ENCODE measurements at places on chromosomes 5 and 9.
A peak's percentile ranks its signal among the peaks of the same experiment; 100 is the strongest.

GRCh38 chr9:74985041-74985440, 32.3 kb upstream of the C9orf40 start:
- no peak for DNase-seq

DNA sequence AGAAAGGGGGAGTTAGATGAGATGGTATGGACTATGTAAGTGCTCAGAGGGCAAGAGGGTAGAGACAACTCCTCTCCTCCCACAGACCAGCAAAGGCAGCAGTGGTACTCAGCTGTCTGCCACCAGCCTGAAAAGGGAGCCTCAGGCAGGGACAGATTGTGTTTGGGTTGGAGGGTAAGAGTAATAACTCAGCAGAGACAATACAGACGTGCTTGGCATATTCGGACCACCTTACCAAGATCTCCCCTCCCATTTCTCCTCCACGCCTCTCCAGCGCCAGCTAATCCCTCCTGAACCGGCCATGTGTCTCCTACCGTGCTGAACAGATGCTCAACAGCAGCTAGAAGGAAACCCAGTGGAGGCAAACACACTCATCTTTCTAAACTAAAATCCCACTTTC, 180.8 kb downstream of the ASTN2 start:
- no peak for DNase-seq

DNA sequence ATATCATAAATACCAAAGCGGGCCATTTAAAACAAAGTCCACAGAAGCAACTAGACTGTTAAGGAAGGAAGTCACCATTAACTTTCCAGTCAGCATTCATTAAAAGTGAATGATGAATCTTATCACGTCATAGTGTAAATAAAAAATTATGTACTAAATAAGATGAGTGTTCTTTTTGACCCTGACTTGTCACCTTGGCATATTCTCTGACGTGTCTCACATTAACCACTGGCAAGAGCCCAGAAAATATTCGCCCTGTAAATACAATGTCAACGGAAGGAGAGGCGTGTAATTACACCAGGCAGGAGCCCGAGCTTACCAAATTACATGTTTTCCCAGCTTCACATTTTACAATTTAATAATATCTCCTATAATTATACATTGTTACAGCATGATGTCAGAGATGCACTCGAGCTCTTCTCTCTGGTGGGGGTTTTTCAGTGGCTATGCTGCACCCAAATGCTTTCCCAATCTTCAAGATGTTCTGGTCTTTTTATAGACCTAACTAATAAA, 29.3 kb upstream of the UBE2QL1 start:
- no peak for DNase-seq

DNA sequence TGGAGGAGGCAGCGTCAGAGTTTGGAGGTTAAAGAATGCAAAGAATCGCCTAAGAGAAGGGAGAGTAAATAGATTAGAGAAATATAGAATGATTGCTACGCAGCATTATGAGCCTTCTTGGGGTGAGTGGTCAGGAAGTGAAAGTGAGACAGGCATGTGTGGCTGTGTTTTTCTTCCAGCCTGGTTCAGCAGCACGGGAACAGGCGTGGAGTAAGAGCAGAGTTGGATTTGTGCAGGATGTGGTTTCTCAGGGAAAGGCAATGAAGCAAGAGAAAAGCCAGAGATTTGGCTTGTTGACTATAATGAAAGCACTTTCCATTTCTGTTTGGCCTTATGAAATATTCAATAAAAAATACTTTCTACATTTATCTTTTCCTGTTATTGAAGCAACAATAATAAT, 34.3 kb upstream of the FRMD3 start:
- no peak for DNase-seq

DNA sequence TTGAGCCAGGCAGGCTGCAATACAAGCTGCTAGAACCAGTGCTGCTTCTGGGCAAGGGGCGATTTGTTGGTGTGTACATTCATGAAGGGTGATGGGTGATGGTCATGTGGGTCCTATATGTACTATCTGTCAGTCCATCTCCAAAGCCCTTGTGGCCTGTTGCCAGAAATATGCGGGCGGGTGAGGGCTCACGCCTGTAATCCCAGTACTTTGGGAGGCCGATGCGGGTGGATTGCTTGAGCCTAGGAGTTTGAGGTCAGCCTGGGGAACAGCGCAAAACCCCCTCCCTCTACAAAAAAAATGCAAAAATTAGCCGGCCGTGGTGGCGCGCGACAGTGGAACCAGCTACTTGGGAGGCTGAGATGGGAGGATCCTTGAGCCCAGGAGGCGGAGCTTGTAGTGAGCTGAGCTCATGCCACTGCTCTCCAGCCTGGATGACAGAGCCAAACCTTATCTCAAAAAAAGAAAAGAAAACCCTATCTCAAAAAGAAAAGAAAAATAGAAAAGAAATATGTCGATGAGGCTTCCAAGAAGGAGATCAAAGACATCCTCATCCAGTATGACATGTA, 45.0 kb upstream of the KLF4 start:
- DNase-seq = no peak

DNA sequence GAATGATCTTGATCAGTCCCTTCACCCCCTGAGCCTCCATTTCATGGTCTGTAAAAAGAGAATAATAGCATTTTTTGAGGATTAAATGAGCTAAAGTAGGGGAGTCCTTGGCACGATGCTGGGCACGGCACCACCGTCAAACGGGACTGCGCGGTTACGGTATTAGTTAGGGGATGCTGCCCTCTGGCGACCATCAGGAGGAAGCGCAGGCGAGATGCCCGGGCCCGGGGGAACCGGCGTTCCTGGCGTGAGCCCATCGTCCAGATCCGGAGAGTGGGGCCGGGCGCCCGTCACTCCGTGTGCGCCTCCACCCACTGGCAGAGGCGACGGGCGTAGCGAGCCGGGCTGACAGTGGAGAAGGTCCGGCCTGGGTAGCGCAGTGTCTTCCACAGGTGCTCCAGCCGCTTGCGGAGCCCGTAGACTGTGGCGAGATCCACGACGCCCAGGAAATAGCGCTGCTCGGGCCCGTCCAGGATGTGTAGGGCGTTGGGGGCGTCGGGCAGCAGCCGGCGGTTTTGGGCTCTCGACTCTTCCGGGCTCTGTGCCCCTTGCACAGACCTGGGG, 4.8 kb upstream of the ST6GALNAC4 start:
- peak; percentile 74 for DNase-seq

DNA sequence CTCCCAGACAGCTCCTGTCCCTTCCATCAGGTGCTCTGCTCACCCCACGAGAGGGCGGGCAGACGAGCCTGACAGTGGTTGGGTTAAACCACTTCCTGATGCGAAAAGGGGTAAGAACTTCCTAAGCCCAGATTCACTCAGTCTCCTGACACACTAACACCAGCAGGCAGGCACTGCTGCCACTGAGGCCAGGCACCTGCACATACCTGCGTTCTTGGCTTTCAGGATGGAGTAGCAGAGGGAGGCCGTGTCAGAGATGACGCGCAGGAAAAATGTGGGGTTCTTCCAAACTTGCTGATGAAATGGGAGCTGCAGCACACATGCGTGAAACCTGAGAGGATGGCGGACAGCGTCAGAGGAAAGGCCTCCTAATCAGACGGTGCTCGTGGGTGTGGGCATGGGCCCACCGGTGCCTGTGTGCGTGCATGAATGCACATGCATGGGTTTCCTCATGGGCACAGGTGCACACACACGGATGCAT, 29.9 kb downstream of the SLC6A18 start:
- DNase-seq = peak; percentile 14

GRCh38 chr9:93254061-93254481, 70.1 kb downstream of the WNK2 start:
- DNase-seq = peak; percentile 2

- no peak for DNase-seq
Measured at GRCh38 chr5:6029811-6030271, 348.5 kb downstream of the MED10 start.

- no peak for DNase-seq
Measured at GRCh38 chr5:6909901-6910300, 196.7 kb downstream of the TENT4A start.

DNA sequence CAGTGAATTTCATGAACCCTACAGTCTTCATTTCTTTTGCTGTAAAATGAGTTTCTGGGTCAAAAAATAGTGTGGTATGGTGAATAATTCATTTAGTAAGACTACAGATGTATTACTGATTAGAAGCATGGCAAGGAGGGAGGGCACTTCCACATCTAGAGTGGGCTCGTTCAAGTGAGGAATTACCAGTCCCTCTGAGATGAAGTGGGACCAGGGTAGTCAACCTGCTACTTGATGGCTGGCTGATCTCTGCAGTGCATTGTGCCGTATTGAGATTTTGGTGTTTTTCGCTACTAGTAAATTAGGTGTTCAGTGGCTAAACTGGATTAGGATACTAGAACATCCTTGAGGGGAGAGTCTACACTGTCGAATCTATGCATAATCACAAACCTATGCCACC, 10.8 kb downstream of the CDC37L1 start:
- no peak for DNase-seq

- no peak for DNase-seq
Measured at GRCh38 chr9:114003351-114003750, 74.7 kb downstream of the AMBP start.

GRCh38 chr5:167217097-167217743, 1074.2 kb upstream of the WWC1 start:
- DNase-seq = no peak

DNA sequence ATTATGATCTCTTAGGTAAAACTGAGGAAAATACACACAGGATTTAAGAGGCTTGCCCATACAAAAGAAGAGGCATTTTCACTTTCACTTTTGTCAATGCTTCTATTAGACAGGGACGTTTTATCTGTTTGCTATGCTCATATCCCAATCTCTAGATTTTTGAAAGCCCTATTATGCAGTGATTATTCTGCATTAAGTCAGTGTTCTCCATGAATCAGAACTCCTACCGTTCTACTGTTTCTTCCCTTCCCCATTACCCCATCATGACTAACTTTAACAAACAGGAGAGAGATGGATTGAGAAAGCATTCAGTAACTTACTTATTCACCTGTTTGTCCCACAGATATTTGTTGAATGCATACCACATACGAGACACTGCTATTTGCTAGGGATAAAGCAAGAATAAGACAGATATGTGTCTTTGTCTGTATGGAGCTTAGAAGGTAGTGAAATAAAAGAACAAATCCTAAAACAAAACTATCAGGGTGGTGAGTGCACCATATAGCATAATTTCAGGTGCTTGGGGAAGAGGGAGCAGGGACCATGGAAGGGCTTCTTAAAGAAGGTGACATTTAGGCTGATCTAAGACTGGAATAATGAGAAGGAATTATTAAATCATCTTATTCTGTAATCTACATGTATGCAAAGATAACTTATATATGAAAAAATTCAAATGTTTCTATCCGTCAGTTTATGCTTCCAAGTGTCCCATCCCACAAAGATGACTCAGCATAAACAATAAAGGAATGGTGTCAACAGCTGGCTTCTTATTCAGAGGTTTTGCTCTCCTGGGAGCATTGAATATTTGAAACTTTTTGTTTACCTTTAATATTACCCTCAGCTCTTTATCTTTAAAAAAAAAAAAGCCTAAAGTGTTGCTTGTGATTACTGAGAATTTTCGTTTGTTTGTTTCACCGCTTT, 328.1 kb downstream of the HINT1 start:
- DNase-seq = no peak

- DNase-seq = no peak
Measured at GRCh38 chr5:1204693-1205242, 3.4 kb downstream of the SLC6A19 start.

DNA sequence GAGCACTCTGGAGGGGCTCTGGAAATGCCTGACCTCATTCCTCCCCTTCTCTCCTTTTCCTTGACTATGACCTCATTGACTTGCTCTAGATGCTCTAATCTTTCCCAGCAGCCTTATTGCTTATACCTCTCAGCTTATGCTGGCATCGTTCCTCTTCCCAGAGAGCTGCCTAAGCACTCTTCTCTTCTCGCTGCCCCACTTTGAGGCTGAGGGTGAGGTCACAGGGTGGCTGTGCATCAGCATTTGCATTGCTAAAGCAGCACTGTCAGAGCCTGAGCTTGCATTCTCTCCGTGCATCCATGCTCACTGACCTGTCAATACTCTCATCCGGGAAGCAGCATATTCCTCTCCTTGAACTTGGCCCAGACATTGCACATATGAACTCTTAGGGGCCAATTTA, 96.4 kb upstream of the NTRK2 start:
- no peak for DNase-seq

- DNase-seq = no peak
Measured at GRCh38 chr9:101683236-101683635, 55.2 kb downstream of the GRIN3A start.

GRCh38 chr5:80998590-80998979, 38.4 kb downstream of the RASGRF2 start:
- no peak for DNase-seq

DNA sequence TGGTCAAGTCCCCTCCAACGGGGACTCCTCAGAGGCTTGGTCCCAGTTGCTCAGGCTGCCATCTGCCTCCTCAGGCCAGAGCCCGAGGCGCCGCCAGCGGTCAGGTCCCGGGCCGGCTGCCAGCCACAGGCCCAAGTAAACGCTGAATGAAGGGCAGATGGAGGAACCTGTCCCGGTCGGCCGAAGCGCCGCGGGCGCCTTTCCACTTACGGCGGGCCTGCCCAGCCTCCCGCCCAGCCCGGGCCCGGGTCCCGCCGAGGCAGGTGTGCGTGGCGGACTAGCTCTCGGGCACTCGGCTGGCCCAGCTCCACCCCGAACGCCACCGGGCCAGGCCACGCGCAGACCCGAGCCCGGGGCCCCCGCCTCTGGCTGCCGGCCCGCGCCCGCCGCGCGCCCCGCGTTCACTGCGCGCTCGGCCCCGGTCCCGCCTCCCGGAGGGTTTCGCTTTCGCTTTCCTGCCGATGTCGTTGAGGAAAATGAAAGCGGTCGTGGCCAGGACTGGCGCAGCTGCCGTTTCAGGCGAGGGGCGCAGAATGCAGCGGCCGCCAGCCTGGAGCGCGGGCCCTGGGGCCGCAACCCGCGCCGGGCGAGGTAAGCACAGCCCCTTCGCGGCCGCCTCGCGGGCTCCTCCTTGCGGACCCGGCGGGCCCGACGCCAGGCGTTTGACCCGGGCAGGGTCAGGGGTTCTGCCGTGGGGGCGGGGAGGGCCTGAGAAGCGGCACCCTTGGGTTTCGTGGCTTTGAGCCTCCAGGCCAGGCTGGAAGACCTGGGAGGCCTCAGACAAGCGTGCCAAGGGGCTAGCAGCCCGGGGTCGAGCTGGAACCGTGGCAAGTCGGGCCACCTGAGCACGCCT, 41.2 kb downstream of the SLC22A5 start:
- peak; percentile 59 for DNase-seq

DNA sequence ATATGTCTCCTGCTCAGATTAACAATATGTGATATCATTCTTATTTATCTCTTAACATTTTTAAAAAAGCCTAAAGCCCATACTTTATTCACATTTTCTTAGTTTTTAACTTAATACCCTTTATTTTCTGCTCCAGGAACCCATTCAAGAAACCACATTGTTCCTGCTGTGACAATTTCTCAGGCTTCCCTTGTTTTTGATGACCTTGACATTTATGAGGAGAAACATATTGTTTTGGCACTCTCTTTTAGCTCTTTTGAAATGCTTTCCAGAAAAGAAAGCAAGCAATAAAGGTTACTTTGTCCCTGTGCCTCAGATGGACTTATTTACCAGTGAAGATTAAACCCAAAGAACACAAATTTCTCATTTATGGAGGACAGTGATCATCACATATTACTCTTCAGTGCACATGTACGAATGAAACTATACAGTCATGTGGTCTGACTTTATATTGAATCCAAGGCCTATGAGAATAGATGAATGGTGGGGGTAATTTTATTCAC, 261.5 kb upstream of the KLF9 start:
- no peak for DNase-seq

GRCh38 chr9:120659676-120660075, 54.6 kb downstream of the MEGF9 start:
- no peak for DNase-seq

All from activated T-helper 1 cell treated with anti-CD3 and anti-CD28 coated beads, Interleukin-2, amount 50 U/mL, for 16 hours (primary cell).